ENCODE measurements at places on chromosomes 7 and 10.

DNA sequence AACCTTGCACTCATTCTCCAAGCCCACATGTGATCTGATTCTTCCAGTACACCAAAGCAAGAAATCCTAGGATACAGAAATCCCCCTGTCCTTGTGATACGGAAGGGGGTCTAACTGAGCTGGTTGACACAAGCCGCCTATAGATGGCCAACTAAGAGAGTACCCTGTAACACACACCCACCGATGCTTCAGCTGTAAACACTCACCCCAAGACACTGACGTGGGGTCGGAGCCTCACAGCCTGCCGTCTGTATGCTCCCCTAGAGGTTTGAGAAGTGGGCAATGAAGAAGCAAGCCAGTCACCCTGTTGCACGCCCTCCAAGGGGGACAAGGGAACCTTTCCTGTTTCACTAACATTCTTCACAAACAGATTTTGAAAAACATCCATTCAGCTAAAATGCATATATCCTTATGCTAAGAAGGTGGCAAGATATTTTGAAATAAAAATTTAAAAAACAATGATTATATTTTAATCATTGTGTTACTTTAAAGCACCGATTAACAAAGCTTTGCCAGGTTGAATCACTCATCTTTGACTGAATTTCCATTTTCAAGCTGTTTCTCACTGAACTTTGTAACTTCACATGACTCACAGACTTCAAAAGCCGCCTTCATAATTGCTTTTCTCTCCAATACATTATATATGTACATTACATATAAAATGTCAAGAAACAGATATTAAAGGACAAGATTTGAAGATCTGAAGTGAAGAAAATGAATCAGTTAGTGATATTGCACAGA lies 329.3 kb downstream of the ARL4A start:
- DNase-seq: peak; percentile 69

GRCh38 chr10:133530506-133530905 lies 3.3 kb downstream of the CYP2E1 start:
- DNase-seq: no peak

DNA sequence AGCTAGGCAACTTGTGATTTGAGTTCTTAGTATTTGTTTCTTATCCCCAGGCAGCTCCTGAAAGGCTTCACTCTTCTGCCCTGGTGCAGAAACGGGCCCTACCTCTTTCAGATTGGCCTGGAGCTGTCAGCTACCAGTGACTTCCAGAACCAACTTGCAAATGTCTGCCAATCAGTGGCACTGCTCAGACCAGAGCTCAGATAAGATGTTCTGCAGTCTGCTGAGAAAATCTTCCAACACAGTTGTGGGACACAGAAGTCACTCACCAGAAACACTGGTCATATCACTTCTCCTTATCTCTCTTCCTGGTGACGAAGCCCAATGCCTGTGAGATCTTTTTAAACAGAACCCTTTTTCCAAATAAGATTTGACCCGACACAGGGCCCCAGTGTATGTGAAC lies 81.9 kb upstream of the DUSP5 start:
- no peak for DNase-seq

DNA sequence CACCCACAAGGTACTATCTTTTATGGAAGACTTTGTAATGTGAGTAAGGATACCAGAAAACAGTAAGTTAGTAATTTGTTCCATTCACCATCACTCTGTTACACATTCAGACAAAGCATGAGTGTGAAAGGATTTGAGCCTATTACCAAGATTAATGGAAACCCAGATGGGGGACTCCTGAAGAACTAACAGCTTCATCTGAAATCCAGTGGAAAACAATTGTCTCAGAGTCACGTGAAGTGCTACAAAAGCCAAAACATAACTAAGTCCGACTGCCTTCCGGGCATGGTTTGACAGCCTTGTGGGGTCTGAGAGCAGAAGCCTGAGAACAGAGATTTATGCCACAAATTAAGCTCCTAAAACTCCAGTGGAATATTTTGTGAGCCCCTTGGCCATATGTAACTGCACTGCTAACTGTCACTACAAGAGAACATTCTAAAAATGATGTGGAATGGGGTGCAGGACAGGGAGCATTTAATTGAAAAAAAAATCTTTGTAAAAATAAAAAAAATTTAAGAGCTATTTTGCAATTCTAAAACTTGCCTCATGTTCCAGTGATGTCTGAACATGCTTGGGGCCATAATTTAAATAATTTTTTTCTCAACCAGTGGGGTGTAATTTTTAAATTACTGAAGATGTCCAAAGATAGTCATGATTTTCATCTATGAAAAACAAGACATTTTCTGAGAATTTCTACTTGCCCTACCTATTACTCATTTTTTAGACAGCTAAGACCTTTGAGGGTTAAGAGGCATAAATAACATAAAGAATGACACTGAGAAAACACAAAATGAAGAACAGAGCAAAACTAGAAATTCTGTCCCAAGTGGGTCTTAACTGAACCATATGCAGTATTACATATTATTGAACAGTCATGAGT lies 555.0 kb downstream of the INHBA start:
- DNase-seq: no peak

DNA sequence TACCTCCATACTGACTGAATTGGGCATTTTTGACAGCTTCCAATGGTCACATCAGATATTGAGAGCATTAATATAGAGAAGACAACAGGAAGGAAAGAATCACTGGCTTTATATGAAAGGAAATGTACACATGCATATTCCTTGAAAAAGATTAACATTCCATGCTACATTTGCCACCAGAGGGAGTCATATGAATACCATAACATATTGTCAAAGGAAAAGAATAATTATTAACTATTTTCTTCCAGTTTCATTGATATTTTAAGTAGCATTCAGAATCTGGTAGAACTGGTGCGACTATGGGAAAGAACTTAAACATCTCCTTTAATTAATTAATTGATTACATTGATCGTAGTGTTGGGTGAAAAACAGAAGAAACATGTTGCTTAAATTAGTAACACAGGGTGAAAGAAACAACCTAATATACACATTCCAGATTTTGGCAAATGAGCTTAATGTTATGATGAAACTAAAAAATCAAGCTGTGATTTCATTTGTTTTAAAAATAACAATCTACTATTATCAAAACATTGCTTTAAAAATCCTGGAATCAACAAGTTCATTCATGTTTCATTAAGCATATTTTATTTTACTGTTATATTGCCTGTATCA lies 71.5 kb downstream of the GPR85 start:
- peak; percentile 46 for DNase-seq

GRCh38 chr7:128938544-128939074 lies 882 bp downstream of the IRF5 start:
- DNase-seq: no peak

DNA sequence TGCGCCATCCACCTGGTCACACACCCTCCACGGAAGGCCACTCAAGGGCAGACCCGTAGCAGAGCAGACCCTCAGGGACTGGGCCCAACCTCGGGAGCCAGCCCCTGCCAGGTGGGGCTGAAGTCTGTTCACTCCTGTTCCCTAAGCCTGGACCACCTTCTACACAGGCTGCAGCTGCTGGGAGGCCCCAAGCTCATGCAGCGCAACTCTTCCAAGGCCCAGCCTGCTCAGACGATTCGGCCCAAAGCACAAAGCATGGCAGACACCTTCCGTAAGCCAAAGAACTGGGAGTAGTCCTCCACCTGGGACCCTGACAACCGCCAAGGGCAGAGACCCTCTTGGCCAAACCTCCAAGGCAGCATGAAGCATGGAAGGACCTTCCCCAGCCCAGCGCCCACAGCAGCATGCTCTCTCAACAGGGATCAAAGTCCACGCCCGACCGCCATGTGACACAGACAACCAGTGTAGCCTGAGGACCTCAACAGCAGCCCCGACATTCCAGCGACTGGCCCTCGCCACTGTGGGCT lies 11.5 kb downstream of the SHH start:
- DNase-seq: no peak

DNA sequence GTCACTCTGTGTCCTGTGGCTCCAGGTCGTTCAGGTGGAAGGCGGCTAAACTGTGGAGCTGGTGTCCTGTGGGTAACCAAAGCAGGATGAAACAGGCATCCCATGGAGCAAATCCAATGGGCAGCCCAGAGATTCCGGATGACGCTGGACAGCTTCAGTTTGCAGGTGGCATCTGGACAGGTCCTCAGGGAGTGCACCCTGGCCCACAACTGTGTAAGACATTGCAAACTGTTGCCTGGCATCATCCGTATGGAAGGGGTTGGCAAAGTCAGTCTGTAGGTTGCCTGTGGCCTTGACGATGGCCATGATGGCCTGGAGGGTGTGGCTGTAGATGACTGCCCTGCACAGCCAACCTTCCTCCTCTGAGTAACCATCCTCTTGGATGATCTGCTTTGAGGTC lies 35.5 kb downstream of the RPS24 start:
- no peak for DNase-seq

GRCh38 chr7:75696263-75697037 lies 42.3 kb downstream of the HIP1 start:
- no peak for DNase-seq

- peak; percentile 35 for DNase-seq
Measured at GRCh38 chr10:132942101-132943057, at the start of gene CFAP46. CFAP46 (minus strand) TSS chr10:132942570; CDS start chr10:132942484, 86 bp downstream.

DNA sequence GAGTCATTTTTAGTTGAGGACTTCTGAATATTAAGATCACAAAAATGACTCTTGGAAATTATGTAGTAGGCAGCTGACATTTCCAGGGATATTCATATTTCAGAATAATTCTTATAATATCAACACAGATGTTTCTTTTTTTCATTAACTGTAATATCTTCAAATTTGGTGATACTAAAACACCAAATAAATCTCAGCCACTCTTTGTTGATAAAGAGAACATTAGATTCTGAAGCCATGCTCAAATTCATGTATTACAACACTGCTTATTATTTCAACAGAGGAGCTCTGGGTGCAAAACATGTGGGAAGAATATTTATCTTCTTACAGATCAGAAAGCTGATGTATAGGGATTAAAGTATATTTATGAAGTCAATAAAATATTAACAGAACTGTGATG lies 355.4 kb downstream of the CRPPA start:
- no peak for DNase-seq

DNA sequence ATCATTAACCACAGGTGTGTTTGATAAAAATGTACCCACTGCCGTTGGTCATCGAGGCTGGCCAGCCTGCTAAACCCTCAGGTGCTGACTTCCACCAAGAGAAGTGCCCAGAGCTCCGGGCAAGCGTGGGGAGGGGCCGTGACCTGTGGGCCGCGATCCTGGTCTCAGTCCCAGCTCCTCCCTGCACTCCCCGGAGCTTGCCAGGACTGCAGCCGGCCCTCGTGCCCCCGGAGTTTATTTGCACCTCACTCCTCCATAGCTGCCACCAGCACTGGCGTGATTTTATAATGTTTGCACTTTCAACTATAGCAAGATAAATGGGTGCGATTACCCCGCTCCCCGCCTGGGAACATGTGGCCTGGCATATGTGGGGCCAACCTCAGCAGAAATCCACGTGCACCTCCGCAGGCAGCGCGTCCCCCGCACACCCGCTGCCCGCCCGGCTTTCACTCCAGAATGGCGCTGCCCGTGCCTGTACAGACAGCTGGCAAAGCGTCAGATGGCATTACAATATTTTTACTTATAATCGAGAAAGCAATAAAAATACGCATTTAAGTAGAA lies 30.8 kb downstream of the UNCX start:
- no peak for DNase-seq

DNA sequence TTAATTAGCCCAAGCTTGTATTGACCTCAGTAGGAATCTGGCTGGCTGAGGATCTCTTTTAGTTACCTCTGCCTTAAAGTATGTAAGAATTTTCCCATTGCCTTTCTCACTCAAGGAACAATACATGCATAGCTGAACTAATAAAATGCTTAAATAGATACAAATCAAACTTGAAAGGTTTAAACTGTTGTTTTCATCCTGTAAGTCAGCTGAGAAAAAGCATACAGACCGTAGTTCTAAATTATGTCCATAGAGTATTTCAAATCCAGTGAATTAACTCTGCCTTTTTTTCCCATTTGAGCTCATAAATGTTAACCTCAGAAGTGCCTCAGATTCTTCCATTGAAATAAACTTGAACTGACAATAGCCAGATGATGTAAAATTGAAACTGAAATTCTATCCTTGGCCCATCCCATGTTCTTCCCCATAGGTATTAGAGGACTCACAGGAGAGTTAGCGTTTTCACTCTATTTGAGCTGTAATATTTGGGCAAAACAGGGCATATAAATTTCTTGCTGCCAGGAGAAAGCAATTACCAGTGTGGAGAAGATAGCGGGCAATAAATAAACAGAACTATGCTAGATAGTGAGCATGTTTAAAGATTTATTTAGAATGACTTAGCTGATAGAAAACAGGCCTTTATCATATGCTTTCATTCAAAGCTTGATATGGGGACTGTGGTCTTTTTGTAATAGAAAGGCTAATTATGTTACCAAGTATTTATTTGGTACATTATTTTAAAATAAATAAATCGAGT lies 163.7 kb downstream of the WNT2 start:
- peak; percentile 32 for DNase-seq

- no peak for DNase-seq
Measured at GRCh38 chr10:125079091-125079600, 81.2 kb downstream of the CTBP2 start.

DNA sequence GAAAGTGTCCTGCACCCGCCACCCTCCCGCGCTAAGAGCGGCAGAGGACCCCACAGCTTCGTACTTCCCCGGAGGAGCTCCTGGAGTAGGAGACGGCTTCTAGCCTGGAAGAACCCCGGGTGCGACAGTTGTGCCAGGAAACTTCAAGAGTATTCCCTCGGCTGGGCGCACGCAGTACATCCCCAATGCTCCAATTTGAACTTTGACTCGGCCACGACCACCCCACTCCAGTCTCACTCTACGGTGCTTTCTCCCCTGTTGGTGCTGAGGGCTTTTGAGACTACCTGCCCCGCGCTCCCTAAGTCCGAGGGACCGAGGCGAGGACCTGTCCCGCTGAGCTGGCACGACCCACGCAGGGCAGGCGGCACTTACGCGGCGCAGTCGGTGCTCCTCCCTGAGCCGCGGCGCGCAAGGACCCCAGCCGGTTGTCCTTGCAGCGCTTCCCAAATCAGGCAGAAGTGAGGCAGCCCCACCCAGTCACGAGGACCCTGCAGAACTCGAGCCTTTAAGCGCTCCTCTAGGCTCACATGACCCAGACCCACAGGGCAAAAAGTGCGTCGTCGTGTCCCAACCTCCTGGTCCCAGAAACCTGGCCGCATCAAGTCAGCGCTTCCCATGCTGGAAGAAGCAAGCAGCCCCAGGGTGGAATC lies at the start of gene CPVL:
TSS of gene CPVL (minus strand) at position 481 of the 650 bp plus-strand sequence. CDS start 25,476 bp downstream, outside the sequence.
- DNase-seq: no peak

- no peak for DNase-seq
Measured at GRCh38 chr10:10096296-10096695, 921.4 kb upstream of the CELF2 start.

GRCh38 chr10:107548301-107548700 lies 383.8 kb upstream of the SORCS1 start:
- no peak for DNase-seq

- DNase-seq: no peak
Measured at GRCh38 chr10:58820386-58820785, 307.7 kb downstream of the BICC1 start.

DNA sequence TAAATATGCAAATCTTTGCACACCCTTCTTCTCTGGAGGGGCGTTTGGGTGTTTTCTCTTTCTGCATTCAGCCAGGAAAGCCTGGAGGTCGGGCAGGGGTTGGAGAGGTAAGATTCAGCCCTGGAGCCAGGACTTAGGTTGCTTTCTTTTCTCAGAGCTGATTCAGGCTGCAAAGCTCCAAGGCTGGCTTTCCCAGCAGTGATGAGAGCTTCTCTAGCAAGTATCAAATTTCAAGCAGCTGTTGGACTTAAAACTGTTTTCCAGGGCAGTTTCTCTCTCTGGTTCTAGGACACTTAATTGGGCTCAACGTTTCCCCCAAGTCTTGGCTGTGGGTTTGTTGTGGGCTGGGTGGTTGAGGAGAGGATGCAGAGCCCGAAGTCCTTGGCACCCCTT lies 608 bp downstream of the AKR1B10 start:
- peak; percentile 82 for DNase-seq

GRCh38 chr10:78371136-78371535 lies 337.5 kb downstream of the RPS24 start:
- no peak for DNase-seq
